NCI-H510A treated with DMSO at 0.1 percent for 48 hours (cell line): ENCODE measurements at places on chromosomes 11 and 22.

- DNase-seq = no peak
Measured at GRCh38 chr22:29155966-29156365, 49.7 kb upstream of the EMID1 start.

DNA sequence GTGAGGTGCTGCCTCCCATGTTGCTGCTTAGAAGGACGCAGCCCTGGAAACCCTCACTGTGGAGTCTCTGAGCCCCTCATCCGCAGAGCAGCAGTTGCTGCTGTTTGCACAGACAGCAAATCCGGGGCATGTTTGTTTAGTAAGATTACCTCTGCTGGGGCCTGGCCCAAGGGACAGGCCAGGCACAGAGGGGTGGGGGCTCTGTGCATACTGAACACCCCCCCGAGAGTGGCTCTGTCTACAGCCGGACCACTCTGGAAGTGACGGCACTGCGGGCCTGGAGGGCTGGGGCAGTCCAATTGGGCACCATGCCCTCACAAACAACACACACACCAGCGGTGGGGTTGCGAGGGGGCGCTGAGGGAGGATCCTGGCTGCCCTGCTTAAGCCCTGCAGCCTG is 22.9 kb upstream of the CCDC188 start:
- no peak for DNase-seq

- no peak for DNase-seq
Measured at GRCh38 chr11:86753459-86753858, 46.9 kb upstream of the PRSS23 start.

DNA sequence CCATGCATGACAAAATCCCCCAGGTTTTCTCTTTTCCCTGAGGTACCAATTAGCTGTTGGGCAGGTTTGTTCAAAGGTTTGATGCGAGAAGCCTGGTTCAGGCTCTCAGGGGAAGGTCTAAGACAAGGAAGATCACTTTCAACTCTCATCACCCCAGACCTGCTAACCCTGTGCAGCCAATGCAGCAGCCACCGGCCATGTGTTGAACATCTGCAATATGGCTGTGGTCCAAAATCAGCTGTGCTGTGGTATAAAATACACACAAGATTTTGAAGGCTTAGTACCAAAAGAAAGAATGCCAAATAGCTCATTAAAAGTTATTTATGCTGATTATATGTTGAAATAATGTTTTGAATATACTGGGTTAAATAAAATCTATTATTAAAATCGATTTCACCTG is 58.5 kb downstream of the SMCO4 start:
- no peak for DNase-seq

- DNase-seq = no peak
Measured at GRCh38 chr22:45045208-45045607, 35.4 kb upstream of the PHF21B start.

DNA sequence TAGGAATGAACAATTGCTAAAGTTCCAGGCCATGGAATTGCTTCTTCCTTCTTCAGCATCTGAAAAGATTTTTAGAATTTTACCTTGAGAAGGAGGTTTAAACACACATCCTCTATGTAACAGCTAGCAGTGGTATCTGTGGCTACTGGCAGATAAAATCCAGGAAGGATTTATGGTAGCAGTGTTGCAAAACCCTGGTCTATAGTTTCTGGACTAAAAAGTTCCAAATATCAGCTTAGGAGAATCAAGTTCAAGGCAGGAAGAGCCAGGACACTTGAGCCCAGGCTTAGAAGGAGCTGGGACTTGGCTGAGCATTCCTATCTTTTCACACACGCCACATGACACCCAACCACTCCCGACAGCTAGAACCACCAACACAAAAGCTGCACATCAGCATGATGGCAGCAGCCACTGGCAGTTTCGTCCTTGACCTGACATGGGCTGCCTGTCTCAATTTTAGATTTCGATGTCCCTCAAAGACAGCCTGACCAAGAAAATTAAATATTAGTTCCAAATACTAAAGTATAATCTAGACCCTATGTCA is 14.1 kb downstream of the LARGE2 start:
- no peak for DNase-seq

GRCh38 chr11:64124147-64124546 is 41.8 kb downstream of the MACROD1 start:
- no peak for DNase-seq

- DNase-seq = no peak
Measured at GRCh38 chr11:44598831-44599230, 33.4 kb downstream of the CD82 start.

DNA sequence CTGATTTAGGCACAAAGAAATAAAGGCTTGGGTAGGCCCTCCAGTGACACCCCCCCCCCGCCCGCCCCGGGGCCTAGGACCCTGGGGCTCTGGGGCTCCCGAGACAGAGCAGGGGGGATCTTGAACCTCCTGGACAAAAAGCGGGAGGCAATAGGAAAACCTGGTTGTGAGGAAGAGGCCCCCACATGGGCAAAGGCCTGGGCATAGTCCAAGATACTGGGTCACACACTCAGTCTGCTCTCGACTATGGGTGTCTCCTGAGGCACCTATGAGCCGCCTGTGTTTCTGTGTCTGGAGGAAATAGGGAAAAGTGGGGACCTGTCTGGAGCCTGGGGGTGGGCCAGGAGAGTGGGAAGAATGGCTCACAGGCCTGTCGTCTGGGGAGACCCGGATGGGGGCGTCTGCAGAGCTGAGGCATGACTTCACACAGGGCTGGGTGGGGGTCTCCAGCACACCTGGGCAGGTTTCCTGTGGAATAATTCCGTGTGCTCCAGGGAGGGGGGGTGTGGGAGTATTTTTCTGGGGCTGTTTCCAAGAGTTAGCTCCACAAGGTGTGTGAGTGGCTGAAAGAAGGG is 2.4 kb upstream of the MN1 start:
- DNase-seq = no peak

DNA sequence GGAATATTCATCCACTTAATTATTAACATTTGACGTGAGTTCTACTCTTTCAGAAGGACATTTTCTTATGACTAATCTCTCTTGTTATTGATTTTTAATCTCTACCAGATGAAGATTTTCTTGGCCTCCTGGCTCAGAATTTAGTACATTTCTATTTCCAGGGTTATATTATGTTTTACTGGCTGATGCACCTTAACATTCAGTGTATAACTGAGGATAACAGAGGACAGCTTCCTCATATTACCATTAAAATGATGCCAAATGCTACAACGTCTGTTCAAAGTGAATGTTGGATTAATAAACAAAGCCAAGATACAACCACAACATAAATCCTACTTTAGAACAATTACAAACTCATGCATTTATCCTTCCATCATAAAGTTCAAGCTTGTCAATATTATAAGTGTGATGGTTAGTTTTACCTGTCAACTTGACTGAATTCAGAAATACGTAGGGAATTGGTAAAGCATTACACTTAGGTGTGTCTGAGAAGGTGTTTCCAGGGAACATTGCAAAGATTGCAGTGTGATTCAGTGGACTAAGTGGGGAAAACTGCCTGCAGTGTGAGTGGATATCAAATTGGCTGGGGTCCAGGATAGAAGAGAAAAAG is 485.2 kb downstream of the LRRC4C start:
- no peak for DNase-seq

DNA sequence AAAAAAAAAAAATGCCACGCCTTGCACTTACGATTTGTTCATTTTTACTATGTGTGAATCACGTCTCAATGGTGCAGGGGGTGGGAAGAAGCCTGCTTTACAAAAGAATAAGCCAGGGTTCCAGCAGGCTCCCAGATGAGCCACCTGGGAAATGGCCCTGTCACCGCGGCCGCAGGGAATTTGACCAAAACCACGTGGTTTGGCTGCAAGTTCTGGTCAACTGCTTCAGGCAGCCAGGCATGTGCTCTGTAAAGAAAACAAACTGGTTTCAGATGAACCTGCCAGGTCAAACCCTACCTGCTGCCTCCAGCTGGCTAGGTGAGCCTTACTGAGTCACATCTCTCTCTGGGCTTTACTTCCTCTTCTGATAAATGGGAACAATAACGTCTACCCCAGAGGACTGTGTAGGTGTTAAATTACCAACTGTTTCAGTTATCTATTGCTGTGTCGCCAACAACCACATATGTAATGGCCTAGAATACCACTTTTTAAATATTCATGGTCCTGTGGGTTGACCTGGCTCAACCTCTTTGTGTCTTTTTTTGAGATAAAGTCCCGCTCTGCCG is 30.5 kb upstream of the GCAT start:
- DNase-seq = no peak

DNA sequence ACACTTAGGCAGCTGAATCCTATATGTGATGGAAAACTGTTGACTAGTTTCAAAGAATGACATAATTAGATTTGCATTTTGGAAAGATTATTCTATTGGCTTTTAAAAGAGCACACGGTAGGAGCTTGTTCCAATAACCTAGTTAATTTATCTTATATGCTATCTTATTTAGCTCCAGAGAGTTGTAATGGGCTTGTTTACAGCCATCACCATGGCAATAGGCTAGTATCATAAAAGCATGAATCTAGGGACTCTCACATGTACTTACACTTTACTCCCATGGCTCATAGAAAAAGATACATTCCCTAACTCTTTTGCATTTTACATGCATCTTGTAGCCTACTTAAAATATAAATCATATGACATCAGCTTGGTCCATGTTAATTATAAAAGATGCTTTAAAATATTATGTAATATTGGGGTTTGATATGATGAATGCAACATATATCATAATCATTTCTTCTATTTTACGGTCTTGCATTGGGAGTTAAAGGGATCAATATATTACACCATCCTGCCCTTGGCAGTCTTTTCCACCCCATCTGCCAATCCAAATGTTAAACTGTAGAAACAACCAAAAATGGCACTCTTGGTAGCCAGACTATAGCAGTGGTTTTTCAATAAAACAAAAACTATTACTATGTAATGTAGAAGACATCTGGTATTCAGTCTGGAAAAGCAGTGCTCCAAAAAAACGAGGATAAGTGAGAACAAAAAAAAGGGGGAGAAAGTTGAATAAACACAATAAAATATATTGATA is 2254.0 kb downstream of the LRRC4C start:
- no peak for DNase-seq

- DNase-seq = no peak
Measured at GRCh38 chr11:102802341-102802740, 4.4 kb upstream of the MMP1 start.

DNA sequence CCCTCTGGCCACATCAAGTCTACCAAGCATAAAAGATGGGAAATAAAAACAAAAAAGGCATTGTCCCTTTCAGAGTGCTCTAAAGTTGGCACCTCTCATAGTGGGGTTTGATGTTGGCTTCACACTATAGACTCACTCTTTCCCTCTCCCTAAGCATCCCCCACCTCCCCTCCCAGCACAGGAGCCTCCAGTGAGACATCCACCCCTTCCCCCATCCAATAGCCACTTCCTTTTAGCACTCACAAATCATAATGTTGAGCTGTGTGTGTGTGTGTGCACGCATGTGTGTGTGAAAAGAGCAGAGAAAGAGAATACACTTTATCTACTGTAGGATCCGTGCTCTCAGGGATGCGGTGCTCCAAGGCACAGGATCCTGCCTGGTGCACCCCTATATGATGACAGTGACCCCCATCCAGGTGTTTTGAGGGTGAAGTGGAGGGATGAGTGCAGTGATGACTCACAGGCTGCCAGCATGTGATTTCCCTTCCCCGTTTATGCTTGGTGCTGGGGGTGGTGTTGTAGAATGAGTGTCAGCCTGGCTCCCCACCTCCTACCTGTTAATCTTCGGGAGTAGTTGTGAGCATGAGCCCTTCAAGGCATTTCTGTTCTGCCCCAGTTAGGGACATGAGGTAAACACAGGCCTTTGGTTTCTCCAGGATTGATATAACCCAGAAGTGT is 235.2 kb upstream of the B3GAT1 start:
- DNase-seq = no peak

GRCh38 chr11:15947681-15948648 is 408.4 kb downstream of the SOX6 start:
- no peak for DNase-seq

DNA sequence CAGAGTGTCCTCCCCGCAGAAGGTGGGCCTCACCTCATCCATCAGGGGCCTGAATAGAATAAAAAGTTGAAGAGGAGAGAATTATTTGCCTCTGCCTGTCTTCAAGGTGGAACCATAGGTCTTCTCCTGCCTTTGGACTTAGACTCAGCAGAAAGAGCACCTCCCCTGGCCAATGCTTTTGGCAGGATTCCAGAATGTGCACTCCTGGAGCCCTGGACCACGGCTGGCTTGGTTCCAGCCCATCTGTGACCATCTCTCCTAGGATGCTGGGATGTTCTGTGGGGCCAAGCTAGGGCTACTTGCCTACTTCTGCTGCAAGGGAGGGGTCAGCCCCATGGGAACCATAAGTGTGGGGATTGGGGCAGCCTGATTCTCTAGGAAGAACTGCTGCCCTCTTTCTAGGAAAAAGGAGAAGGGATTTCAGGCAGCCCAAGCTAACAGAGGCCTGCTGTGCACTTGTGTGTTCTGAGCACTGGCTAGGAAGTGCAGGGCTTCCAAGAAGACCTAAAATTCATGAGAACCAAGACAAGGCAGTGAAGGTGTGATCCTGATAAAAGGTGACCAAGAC is 32.2 kb upstream of the SHANK2 start:
- DNase-seq = peak; percentile 58
